Stimulated activated CD4-positive, alpha-beta T cell treated with anti-CD3 and anti-CD28 coated beads, Interleukin-4, amount 100 ng/mL, for 24 hours (primary cell): ENCODE measurements at places on chromosomes 6 and 20.
A peak's percentile ranks its signal among the peaks of the same experiment; 100 is the strongest.

GRCh38 chr6:32178547-32179440, 589 bp downstream of the RNF5 start:
- no peak for DNase-seq

GRCh38 chr6:36556281-36556680, 9.0 kb upstream of the STK38 start:
- no peak for DNase-seq

DNA sequence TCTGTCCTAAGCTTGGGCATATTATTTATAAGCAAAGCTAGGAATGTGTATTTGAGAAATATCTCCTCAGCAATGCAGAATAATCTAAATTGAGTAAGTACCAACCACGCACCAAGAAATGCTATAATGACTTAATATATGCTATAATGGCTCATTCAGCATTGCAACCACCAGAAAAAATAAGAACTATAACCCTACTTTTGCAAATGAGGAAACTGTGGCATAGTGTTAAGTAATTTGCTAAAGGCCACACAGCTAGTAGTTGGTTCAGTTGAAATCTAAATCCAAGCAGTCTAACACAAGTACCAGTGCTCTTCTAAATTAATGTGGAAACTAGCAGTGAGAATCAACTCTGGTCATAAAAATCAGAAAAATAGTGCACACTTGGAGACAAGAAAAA, 35.7 kb downstream of the HBS1L start:
- no peak for DNase-seq

- peak; percentile 13 for DNase-seq
Measured at GRCh38 chr6:40845553-40845952, 193.5 kb downstream of the UNC5CL start.

- DNase-seq = no peak
Measured at GRCh38 chr6:155740781-155741399, 285.3 kb upstream of the NOX3 start.

DNA sequence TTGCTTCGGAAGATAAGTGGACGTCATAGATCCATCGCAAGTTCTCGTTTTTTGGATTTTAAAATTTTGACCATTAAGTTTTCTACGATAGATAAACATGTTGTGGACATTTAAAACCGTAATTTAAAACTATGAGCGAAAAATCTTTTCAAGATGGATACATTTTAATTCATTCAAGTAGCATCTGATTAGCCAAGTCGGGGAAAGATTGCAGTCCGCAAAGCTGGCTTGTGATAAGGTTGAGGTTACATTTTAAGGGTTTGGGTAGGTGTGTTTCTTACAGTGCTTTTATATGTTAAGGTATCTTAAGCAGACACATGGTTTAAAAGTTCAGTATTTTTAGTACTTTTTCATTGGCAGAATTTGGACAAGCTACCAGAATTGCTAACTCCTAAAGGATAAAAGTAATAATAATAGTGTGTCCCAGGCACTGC, 1.2 kb downstream of the WTAP start:
- DNase-seq = no peak

GRCh38 chr6:170147056-170147787, 143.7 kb downstream of the DLL1 start:
- DNase-seq = no peak

- no peak for DNase-seq
Measured at GRCh38 chr6:54053881-54054391, 57.3 kb upstream of the MLIP start.

GRCh38 chr20:42366626-42367025, 748.4 kb upstream of the CHD6 start:
- DNase-seq = no peak

DNA sequence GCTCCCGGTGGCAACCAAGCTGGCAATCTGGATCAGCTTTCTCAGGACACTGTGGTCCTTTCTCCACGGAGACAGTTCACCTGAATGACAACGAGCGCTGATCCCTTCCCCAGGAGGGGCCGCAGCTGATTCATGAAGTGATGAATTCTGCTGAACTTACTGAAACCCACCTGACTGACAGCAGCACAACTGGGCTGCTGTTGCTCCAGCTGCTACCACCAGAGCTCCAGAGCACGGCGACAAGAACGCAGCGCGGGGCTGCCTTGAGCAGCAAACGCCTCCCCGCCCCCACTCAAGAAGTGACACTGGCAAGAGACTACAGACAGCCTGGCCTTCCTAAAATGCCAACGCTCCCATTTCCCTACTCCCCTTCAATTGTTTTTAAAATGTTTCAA, 10.0 kb downstream of the PXDC1 start:
- DNase-seq = no peak

DNA sequence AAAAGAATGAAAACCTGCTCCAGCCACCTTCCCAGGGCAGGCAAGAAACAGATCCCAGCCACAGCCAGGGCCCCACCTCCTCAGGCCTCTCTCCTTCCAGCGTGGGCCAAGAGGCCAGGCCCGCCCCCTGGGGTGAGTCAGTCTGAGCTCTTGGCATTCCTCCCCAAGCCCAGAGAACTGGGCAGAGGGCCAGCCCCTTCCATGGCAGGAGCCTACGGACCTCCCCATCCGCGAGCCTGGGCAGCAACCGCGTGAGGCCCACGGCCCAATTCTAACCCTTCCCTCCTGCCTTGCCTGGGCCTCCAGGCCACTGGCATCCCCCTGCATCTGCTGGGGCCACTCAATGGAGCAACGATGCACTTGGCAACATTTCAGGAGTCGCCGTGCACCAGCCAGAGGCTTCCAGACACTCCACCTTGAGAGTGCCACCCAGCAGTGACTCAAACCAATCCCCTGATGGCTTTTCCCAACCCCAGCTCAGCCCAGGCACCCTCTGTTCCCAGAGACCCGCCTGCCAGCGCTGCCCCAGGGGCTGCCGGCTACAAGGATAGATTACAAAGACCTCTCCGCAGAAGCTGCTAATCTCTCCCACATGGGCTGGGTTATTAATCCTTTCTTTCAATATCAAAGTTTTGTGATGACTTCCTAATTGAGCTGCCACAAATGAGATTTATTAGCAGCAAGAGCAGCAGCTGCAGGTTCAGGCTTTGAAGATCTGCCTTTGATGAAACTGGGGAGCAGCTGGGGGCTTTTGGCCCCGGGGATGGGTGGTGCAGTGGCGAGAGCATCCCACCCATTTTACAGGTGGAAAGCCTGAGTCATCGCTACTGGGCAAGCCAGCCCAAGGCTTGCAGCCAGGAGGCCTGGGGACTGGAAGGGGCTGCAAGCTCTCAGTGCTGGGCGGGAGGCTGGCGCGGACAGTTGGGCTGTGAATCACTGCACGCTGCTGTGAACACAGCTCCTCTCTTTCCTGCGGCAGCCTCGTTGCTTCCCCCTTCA, 85.7 kb downstream of the NFATC2 start:
- no peak for DNase-seq

GRCh38 chr20:36574366-36575135, 1.2 kb downstream of the TGIF2 start:
- peak; percentile 53 for DNase-seq

- DNase-seq = no peak
Measured at GRCh38 chr6:108331982-108332381, 37.1 kb downstream of the AFG1L start.
